ENCODE measurements at places on chromosomes 1 and 21.

GRCh38 chr1:243447347-243447746 lies 191.5 kb downstream of the SDCCAG8 start:
- DNase-seq = peak; percentile 3

GRCh38 chr1:47230692-47231300 lies 1.2 kb downstream of the TAL1 start:
- DNase-seq = peak; percentile 10

DNA sequence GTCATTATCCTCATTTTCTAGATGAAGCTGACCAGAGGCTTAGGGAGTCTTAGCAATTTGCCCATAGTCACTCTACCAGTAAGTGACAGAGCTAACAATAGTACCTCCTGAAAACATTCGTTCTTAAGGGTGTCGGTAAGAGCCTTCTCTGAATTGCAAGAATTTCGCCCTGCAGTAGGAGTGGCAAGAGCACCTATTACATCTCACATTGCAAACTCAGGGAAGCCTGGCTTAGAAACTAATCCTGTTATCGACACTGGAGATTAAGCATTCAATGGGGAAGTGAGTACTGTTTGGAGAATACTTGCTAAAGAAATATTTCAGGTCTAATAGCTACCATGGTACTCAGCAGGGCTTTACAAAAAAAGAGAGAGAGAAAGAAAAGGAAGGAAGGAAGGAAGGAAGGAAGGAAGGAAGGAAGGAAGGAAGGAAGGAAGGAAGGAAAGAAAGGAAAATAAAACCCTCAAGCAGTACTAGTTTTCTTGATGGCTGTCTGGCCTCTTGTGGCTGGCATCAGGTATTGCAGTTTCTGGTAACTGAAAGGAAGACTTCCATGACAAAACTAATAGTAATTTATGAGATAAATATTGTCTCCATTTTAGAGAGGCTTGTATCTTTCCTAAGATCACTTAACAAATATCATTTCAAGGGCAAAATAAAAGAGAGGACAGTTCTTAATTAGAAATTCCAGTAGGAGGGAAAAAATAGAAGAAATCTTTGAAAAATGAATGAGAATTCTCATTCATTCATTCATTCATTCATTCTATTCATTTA lies 10.4 kb downstream of the C1orf226 start:
- peak; percentile 20 for DNase-seq

DNA sequence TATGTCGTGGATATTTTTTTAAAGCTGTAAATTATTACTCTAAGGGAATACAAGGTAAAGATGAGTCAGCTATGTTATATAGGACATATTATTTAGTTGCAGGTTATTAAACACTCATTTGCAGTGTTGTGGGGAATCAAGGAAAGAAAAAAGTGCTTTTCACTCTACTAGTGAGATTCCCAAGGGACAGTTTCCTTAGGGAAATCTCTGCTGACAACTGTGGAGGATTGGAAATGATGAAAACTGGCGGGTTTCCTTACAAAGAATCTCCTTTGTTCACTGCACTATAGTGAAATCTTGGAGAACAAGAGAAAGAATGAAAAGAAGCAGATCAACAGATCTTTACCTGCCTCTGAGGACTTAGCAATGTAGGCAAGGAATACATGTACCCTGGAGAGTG lies 24.5 kb upstream of the TRIM45 start:
- no peak for DNase-seq

GRCh38 chr1:49527606-49528305 lies 496.0 kb downstream of the AGBL4 start:
- no peak for DNase-seq

DNA sequence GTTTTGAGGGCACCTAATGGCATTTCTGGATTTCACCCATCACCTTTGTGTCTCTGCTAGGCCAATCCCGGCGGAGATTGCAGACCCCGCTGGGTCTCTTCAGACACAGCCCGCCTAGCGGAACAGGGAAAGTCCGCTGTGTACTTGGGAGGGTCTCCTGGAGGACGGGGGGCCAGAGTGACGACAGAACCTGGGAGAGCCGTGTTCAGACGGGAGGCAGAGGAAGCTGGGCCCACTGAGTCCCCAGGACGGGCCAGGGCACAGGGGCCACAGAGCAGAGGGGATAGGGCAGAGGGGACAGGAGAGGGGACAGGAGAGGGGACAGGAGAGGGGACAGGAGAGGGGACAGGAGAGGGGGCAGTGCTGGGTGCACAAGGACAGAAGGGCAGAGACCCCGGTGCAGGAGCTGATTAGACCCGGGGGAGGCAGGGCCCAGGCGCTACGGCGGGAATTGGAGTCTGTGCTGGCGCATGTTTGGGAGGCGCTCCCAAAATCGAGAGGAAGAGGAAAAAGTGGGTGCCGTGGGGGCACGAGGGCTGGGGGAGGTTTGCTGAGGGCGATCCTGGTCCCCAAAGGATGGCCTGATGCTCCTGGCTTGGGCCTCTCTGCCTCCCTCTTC lies 12.7 kb downstream of the TRPM2 start:
- no peak for DNase-seq

DNA sequence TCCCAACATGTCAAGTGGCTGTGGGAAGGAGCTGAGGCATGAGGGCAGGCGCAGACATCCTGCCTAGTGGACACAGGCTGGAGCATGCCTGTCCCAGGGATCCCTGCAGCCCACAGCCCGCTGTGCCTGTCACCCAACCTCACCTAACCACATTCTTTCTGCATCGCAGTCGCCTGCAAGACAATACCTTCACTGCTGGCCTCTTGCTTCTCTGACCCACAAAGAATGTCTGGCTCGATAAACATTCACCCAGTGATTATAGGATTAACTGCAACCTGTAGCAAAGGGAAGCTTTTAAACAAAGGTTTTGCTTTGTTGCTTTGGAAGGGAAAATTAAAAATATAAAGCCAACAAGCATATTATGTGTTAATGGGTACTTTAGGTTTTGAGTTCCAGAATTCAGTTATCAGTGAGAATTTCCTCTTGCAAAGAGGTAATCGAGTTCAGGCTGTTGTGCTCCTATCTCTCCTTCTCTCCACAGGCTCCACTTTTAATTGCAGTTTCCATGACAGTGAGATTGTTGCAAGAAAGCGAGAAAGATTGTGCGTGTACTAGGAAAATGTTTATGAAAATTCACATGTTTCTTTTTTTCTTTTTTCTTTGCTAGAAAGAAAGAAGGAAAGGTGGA lies 40.0 kb upstream of the ZNF648 start:
- DNase-seq = no peak

DNA sequence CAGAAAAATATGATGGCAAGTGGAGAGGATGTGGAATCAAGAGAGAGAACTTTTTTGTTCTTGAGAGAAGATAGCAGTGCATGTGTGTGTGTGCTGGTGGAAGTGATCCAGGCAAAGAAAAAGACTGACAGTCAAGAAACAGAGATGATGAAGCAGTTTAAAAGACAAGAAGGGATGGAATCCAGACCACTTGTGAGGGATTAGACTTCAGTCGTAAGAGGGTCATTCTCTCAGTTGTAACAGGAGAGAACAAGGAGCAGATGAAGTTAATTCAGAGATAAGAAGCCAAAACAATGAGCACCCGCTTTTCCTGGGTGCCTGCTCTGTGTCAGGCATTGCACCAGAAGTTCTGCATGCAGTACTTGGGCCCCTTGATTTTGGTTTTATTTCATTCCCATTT lies 76.6 kb downstream of the RNF220 start:
- DNase-seq = no peak

- DNase-seq = peak; percentile 37
These were observed 15.1 kb downstream of the RNF223 start for GRCh38 chr1:1058921-1059493.

GRCh38 chr1:182889997-182890396 lies 50.9 kb downstream of the DHX9 start:
- peak; percentile 33 for DNase-seq

DNA sequence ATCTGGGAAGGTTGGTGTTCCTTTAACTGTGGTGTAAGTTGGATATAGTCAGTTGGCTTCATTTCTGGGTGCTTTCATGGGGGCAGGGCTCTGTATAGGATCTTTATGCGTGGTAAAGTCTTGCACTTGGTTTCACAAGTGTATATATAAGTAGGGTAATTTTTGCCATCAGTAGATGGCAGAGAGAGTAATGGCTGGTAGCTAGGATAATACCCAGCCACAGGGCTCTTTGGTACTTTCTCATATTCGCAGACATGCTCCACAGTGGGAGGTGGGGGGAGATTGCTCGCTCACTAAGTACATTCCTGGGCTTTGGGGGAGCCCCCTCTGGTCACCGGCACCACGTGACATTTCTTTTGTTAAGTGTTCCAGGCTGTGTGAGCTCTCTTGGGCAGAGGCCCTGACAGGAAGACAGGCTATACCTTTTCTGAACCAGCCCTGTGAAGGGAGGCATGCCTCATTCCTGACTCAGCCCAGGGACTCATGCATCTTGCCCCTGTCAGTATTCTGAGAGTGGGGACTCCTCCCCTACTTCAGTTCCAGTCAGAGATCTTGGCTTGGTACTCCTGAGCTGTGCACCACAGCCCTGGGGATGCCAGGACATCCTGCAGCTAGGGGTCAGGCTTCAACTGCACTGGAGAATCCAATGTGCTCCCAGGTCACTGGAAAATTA lies 37.6 kb downstream of the FCRL2 start:
- DNase-seq = no peak

GRCh38 chr1:3955196-3955772 lies 55.2 kb upstream of the C1orf174 start:
- DNase-seq = no peak

DNA sequence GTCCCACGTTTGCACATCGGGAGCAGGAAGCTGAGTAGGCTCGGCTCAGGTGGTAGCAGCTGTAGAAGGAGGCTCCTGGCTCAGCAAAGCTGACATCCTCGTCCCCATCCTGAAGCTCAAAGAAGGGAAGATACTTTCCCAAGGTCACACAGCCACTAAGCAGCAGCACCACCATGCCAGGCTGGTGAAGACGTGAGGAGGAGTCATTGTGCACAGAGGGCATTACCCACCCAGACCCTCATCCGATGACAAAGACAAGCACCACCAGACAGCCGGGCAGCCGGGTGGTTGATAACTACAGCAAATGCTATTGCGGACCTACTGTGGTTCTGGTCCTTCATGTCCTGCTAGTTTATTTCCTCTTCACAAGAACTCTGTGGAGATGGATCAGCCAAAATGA lies 186.9 kb downstream of the MATN1 start:
- no peak for DNase-seq

GRCh38 chr1:193614817-193615216 lies 428.4 kb upstream of the B3GALT2 start:
- DNase-seq = no peak

- DNase-seq = no peak
These were observed 3.5 kb upstream of the IVL start for GRCh38 chr1:152904688-152905440.

DNA sequence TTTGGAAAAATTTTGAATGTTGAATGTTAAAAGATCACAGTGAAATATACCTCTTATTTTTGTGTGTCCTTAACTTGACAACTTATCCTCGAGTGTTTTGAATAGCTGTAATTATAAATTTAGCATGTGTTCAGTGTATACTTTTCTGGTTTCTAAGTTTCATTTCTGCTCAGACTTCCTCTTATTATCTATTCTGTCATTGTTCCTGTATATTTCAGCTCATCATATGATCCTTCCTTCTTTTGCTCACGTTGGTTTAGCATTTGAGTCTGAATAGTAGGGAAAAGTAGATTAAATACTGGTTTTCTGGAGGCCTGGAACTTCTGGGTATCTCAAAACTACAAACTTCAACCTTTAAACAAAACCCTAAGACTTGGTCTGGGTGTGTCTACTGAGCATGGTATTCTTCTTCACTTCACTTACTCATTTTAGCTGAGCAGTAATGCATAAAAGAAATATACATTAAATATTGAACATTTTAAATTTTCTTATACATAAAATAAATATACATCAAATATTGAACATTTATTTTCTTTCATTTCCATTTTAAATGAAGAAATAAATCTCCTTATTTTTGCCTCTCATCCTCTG lies 3.3 kb upstream of the ATP6V1G3 start:
- DNase-seq = no peak

- DNase-seq = no peak
These were observed 95.7 kb upstream of the PALMD start for GRCh38 chr1:99550198-99550597.

- no peak for DNase-seq
These were observed 213.7 kb downstream of the KAZN start for GRCh38 chr1:14812189-14812588.

DNA sequence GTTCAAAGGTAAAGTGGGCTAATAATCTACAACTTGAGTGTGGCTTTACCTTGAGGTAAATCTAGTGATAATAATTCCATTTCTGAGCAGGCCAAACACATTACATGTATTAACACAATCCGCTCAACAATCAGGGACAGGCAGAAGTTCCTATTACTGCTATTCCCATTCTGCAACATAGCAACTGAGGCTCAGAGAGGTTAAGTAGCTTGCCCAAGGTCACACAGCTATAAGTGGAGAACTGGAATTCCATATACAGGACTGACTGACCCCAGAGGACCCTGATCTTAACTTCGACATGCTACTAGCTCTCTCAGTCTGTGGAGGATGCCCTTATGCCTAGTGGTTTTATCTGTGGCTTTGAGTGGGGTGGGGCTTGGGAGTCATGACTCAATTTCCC lies 110.1 kb downstream of the TRABD2B start:
- no peak for DNase-seq

DNA sequence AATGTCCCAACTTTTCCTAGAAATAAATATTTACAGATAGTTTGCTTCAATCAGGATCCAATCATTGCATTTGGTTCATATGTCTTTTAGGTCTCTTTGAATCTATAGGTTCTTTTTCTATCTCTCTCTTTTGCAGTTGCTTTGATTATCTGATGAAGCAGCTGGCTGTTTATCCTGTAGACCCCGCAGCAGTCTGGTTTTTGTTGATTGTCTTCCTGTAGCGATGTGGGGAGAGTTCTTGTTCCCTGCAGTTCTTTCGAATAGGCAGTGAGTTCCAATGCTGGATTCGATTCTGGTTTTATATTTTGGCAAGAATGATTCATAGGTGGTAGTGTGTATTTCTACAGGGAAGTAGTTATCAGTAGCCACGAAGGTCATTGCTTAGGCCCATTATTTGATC lies 7.4 kb upstream of the MIXL1 start:
- no peak for DNase-seq

- DNase-seq = no peak
These were observed 668.2 kb downstream of the KIF26B start for GRCh38 chr1:245822996-245823395.

DNA sequence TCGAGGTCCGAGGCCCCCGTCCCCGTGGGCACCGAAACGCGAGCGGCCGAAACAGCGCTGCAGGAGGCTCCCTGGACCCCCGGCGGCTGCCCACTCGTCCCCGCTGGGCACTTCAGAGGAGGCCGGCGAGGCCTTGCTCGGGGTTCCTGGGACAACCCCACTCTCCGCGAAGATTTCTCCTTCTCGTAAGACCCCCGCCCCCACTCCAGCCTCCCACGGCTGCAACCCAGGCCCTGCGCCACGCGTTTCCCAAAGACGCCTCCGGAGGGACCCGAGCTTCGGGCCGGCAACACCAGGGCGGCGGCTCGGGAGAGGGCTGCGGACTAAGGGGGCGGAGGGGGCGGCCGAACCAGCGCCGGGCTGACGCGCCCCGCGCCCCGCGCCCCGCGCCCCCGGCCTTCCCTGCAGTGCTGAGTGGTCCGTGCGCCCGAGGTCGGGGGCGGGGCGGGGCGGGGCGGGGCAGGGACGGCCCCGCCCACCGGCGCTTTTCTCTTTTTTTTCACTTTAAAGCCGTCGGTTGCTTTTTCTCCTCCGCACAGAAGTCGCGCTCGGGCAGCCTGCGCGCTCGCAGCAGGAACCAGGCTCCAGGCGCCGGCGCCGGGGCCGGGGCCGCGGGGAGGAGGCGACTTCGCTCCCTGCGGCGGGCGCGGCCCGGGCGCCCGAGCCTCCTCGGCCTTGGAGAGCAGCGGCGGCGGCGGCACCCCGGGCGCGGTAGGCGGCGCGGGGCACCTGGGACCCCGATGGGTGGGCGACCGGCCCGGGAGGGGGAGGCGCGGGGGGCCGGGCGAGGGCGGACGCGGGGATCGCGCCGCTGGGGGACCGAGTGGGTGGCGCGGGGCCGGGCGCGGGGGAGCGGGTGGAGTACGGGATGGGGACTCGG lies at the start of gene SPSB1:
SPSB1 (plus strand) TSS at position 534 of the 880 bp plus-strand sequence. CDS start 62,998 bp downstream, outside the sequence.
- DNase-seq = peak; percentile 75
